ENCODE measurements at places on chromosomes 5 and 9.

- no peak for DNase-seq
These were observed 68.7 kb downstream of the MARCHF3 start for GRCh38 chr5:126961702-126962101.

GRCh38 chr9:89010526-89011111, 19.4 kb downstream of the S1PR3 start:
- no peak for DNase-seq

DNA sequence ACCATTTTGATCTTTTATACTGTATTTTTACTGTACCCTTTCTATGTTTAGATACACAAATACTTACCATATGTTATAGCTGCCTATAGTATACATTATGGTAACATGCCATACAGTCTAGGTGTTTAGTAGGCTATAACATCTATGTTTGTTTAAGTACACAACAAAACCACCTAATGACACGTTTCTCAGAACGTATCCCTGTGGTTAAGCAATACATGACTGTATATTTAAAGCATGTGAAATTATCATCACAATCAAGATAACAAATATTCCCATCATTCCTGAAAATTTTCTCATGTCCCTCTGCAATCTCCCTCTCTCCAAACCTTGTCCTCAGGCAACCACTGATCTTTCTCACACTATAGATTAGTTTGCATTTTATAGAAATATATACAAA, 66.4 kb upstream of the SUSD1 start:
- no peak for DNase-seq

- DNase-seq = no peak
These were observed 88.9 kb downstream of the EBF1 start for GRCh38 chr5:159010661-159011442.

GRCh38 chr9:21465859-21466518, 16.1 kb downstream of the IFNE start:
- no peak for DNase-seq

DNA sequence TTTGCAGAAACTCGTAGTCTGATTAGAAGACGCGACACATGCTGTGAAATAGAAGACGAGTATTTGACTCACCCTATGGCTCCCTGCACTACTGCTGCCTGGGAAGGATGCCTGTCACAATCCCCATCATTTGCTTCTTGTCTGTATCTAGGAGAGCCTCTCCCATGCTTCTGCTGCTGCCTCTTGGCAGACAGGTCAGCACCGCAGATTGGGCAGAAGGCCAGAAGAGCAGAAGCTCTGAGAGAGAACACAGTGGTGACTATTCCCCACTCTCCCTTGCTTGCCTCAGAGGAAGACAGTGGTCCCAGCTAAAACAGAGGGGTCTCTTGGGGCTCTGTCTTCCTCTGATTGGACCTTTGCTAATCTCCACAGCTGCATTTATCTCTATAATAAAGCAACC, 84.0 kb upstream of the SMIM32 start:
- DNase-seq = no peak

DNA sequence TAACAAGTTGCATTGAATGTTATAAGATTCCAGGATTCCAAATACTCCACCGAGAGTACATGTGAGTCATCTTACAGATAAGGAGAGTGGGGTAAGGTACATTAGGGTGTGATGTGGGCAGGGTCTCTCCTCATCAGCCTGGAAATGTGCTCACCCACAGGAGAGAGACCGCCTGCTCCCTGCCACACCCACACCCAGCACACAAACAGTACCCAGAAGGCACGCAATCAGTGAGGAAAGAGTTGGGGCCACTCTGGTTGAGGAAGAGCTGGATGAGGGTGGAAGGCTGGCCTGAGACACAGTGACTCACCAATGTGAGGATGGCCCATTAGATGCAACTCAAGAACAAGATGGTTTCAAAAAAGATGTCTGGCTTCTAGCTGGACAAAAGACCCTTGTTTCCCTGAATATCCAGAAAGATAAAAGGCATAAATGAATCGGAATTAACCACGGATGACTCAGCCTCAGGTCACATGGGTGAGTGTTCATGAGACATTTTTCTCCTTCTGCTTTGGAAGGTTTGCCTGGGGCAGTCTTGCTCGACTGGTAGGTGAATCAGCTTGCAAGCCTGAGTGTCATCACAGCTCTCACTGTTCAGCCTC, 51.1 kb upstream of the LHFPL2 start:
- no peak for DNase-seq

DNA sequence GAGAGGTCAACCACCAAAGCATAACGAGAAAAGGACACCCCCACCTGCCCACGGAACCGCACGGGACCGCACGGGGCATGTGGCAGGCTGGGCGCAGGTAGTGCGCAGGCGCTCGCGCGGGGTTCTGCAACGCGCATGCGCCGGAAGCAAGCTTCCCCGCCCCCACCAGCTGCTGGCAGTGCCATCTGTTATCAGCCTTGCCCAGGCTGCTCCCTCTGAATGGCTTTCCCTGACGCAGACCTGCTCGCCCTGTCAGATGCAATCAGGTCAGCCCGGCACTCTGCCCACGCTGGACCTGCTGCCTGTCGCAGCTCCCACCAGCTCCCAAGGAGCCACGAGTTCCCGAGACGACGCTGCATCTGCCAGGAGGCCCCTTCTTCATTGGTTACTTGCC, 22.8 kb downstream of the PTCH1 start:
- no peak for DNase-seq

- no peak for DNase-seq
These were observed 25.6 kb upstream of the SUSD1 start for GRCh38 chr9:112200711-112201110.

DNA sequence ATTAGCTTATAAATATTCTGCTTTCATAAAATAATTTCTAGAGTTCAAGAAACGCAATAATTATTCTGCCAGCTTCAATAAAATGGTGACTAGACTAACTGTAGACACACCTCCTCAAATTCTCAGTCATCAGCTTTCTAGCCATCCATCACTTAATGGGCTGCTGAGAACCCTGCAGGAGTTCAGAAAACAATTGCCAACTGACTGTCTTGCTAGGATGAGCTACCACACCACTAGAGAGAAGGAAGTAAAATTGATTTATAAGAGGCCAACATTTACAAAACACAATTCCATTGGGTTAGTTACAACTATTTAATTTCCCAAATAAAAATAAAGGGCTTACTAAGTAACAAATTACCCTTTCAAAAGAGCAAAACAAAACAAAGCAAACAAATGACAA, 126.5 kb upstream of the PAPPA start:
- no peak for DNase-seq

- DNase-seq = no peak
These were observed 5.2 kb downstream of the PPP2R2B start for GRCh38 chr5:146873186-146873917.

DNA sequence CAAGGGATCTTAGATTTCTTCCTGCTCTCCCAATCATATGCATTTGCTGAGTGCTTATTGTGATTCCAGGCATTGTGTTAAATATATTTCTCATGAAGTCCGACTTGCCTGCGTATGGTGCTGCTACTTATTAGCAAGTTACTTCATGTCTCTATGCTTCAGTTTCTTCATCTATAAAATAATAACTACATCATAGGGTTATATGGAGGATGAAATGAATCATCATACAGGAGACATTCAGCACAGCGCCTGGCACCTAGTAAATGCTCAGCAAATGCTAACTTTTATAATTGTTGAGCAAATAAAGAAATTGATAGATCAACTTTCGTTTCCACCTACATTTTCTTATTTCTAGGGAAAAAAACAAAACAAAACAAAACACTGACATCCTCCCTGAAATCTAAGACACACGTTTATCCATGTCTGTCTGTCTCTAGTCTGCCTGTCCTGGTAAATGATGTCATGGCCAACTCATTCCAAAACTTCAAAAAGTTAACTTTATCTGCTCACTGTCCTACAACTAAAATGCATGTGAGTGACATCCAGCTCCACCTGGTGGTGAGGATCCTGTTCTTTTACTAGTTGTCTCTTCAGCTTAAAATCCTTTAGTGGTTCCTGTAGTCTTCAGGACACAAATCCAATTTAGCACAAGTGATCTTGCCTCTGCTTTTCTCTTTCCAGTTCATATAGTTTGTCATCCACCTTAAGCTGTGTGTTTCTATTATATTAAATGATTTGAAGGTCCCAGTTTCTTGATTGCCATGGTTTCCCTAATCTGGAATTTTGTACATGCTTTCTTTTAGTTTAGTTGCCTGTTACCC, 27.7 kb downstream of the PPP3R2 start:
- no peak for DNase-seq

- DNase-seq = no peak
These were observed 27.4 kb downstream of the TNFSF8 start for GRCh38 chr9:114902786-114903524.

GRCh38 chr5:94395468-94395867, 222.9 kb downstream of the KIAA0825 start:
- DNase-seq = no peak

GRCh38 chr9:95810814-95811213, 64.7 kb upstream of the ERCC6L2 start:
- DNase-seq = no peak

- no peak for DNase-seq
These were observed 1293.8 kb downstream of the PTPRD start for GRCh38 chr9:9319007-9319406.

DNA sequence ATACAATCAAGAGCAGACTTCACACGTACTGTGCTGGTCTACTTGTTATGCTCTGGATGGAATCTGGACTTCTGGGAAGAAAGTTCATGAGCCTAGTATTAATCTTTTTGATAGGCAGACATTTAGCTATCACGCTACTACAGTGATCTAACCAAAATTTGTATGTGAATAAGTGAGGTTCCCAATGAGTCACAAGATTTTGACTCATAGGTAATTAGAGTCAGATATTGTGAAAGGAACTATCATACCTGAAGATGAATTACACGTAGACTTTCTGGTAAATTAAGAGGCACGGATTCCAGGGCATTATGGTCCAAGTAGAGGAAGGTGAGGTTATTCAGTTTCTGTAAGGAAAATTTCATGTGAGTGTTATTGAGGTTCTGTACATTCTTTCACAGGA, 18.4 kb downstream of the OGN start:
- no peak for DNase-seq

DNA sequence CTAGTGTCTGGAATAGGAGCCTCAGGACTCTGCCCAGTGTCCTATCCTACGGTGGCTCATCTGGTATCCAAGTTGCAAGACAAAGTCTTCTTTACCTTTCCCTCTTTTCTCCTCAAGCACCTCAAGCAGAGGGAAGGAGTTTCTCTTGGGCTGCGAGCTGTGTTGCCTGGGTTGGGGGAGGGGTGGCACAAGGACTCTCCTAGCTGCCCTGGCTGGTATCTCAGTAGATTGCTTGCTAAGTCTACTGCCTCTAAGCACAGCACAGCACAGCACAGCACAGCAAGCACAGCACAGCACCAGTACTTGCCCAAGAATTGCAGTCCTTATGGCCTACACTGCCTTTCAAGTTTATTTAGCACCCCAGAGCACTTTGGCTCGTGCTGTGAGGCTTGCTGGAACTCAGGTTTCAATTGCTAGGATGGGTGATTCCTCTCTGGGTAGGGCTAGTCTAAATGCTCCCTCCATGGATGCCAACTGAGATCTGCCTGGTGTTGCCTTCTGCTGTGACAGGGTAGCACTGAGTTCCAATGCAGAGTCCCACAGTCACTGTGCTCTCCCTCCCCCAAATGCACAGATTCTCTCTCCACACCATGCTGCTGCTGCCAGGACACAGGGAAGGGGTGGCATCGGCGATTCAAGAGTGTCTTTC, 213.1 kb upstream of the POU5F2 start:
- DNase-seq = no peak

GRCh38 chr5:100852988-100853449, 50.1 kb downstream of the ST8SIA4 start:
- DNase-seq = no peak

- no peak for DNase-seq
These were observed 166.7 kb downstream of the GAPVD1 start for GRCh38 chr9:125428060-125428901.

DNA sequence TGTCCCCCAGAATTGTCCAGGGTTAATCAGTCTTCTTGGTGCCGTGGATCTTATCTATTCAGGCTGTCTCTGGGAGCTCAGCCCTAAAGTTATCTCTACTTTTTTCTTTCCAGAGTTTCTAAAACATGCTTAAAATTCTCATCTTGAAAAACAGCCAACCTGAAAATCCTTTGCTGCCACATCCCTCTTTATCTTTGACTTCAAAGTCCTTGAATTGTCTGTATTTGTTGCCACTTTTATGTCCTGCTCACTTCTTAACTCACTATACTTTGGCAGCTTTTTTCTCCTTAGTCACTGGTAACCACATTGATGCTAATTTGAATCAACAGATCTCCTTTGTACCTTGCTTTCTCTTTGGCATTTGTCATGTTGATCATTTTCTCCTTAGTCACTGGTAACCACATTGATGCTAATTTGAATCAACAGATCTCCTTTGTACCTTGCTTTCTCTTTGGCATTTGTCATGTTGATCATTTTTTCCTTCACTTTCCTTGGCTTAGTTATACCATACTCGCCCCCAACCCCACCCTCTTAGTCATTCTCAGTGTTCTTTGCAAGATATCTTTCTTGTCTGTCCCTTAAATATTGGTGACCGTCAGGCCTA, 8.5 kb downstream of the DMXL1 start:
- DNase-seq = no peak

DNA sequence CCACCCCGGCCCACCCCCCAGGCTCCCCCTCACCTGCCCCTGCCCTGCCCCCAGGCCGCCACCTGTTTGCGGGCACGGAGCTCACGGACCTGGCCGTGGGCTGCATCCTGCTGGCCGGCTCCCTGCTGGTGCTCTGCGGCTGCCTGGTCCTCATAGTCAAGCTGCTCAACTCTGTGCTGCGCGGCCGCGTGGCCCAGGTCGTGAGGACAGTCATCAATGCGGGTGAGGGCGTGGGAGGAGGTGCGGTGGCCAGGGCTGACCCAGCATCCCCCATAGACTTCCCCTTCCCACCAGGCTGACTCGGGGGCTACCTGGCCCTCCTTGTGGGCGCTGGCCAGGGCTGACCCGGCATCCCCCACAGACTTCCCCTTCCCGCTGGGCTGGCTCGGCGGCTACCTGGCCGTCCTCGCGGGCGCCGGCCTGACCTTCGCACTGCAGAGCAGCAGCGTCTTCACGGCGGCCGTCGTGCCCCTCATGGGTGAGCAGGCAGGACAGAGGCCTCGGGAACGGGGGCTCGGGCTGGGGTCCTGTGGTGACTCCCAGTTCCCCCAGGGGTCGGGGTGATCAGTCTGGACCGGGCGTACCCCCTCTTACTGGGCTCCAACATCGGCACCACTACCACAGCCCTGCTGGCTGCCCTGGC, 3.5 kb downstream of the SLC34A3 start:
- no peak for DNase-seq

- DNase-seq = no peak
These were observed 18.9 kb upstream of the RASEF start for GRCh38 chr9:83081846-83082245.

GRCh38 chr5:174325961-174326360, 280.5 kb downstream of the NSG2 start:
- DNase-seq = no peak

GRCh38 chr5:135032999-135033861, 798 bp downstream of the PITX1 start:
- no peak for DNase-seq

DNA sequence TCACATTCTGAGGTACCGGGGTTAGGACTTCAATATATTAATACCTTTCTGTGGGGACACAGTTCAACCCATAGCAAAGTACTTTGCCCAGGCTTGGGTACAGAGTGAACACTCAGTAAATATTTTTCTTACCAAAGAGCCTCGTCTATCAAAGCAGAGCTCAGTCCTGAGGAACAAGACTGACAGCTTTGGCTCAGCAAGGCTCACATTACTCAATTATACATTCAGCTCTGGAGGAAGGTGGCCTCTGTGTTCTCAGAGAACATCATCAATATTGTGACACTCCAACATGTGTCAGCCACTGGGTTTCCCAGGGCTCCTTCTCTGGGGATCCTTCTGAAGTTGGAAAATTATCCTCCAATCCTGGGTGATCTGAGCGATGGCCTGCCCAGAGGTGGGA, 186.4 kb downstream of the NMUR2 start:
- DNase-seq = no peak

GRCh38 chr5:71907001-71907588, 188.0 kb downstream of the CARTPT start:
- no peak for DNase-seq
